Dermis blood vessel endothelial cell (primary cell): ENCODE measurements at places on chromosomes 11 and 22. TPM values are rescaled to one million over a fixed set of nuclear protein-coding genes. Genes with fewer than 3 reads are reported as not detected.

- DNase-seq = no peak
Measured at GRCh38 chr22:19716829-19717105, 2.5 kb downstream of the SEPTIN5 start.

- no peak for DNase-seq
Measured at GRCh38 chr11:110897035-110897434, 184.8 kb upstream of the ARHGAP20 start.

DNA sequence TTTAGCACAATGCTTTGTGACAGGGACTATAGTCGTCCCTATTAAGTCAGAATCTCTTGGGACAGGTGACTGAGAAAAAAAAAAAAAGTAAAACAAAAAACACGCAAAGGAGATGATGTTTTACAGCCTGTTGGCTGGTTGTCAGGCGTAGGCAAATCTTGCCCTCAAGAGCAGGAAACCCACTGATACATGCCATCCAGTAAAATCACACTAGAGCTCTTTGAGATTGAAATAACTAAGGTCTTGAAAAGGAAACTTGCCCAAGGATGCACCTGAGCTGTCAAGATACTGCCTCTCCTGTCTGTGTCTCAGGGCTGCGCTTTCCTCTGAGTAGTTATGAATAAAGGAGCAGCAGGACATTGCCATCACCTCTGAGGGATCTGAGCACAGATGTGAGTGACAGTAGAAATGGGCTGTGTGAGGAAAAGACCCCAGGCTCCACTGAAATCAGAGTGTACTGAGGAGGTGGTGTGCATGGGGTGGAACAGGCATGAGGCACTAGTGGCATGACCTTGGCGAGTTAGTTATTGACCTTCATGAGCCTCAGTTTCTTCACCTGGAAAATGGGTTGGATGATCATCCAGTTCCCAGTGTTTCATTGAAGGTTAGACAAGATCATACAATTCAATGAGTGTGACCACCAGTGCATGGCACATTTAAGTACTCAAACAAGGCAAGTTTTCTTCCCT is 23.3 kb downstream of the MICAL2 start:
- DNase-seq = no peak

DNA sequence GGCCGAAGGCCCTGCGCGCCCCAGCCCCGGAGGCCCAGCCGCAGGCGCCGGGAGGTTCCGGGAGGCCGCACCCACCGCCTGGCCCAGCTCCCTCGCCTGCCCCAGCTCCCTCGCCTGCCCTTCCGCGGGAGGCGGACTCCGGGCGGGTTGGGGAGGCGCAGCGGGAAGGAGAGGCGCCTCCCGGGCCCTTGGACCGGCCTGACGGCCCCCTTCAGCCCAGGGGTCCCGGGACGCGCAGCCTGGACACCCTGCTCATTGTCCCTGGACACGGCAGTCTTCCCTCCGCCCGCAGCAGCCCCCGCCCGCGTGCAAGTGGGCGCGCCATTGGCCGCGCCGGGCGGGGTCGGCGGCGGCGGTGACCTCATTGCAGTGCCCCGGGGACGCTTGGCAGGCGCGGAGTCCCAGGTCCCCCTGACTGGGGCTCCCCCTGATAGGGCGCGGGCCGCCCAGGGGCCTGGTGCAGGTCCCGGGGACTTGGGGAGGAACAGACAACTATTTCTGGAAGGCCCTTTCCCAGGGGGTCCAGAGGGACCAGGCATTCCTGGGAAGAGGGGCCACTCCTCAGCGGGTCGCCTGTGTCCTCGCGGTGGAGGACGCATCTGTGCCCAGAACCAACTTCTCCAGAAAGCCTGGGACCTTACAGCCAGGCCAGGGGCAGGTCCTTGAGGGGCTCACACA is 501 bp downstream of the CD151 start:
- peak; percentile 61 for DNase-seq

DNA sequence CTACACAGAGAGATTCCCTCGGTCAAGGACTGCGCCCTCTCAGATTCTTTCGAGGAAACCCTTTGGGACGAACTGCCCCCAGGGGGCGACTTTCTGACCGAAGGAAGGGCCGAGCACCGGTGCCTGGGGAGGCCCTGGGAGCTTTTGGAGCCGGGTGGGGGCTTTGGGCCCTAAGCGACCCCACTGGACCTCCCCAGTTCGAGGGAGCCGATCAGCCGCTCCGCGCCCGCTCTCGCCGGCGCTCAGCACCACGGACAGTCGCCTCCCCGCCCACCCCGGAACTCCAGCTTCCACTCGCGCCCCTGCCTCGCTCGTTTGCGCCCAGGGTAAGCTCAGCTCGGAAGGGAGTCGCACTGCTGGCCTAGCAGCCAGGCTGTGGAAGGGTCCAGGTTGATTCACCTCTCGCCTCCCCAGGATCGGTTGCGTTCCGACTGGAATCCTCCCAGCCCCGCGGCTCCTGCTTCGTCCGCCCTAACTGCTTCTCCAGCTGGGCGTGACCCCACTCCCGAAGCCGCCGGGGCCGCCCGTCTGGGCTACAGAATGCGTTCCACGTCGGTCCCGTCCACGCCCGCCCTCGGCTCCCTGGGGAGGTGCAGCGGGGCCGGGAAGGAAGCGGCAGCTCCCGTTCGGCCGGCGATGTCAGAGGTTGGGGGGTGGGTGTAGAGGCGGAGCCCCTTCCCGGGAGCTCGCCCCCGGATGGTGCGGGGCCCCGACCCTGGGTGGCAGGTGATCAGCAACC is 428 bp downstream of the SCN3B start:
- peak; percentile 46 for DNase-seq

DNA sequence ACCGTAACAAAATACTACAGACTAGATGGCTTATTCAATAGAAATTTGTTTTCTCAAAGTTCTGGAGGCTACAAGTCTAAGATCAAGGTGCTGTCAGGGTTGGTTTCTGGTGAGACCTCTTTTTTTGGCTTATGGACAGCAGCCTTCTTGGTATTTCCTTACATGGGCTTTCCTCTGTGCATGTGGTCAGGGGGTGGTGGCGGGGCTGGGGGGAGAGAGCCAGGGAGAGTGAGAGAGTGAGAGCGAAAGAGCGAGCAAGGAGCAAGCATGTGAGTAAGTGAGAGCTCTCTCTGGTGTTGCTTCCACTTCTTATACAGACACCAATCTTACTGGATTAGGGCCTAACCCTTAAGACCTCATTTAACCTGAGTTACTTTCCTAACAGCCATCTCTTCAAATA is 181.5 kb downstream of the TMEM135 start:
- DNase-seq = no peak

GRCh38 chr11:118379497-118379896 is 20.1 kb downstream of the UBE4A start:
- no peak for DNase-seq

GRCh38 chr11:19879307-19880087 is 166.9 kb downstream of the NAV2 start:
- DNase-seq = peak; percentile 67

GRCh38 chr11:46944356-46945075 is 8.0 kb downstream of the CSTPP1 start:
- no peak for DNase-seq

GRCh38 chr11:68051191-68052136 is 12.6 kb downstream of the TCIRG1 start:
- peak; percentile 15 for DNase-seq

DNA sequence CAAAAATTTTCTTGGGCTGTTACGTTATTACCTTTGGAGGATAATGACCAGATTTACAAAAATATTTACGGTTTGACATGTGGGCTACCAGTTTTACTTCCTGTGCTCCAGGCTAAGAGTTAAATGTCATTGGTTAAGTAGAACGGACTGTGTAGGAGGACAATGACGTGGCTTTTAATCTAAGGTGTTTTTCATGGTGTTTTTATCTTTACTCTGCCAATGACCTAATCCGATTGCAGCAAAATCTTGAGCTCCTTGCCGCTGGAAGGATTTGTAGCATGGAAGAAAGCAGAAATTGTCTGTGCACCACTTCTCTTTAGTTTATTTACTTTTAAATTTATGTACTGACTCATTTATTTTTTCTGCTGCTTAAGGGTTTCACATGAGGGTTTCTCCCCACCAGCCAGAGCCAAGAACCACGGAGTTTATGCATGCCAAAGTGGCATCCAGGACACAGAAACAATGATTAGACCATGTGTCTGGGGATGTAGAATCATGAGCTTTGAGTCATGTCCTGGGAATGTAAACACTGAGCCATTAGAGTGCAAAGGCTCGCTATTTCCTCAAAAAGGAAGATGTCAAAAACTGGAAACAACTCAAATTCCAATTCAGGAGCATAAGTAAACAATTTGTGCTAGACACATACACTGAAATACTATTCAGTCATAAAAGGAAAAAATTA is 1.9 kb upstream of the CARD16 start:
- peak; percentile 98 for DNase-seq

GRCh38 chr11:119081682-119082260 is 2.9 kb upstream of the HMBS start:
- no peak for DNase-seq

DNA sequence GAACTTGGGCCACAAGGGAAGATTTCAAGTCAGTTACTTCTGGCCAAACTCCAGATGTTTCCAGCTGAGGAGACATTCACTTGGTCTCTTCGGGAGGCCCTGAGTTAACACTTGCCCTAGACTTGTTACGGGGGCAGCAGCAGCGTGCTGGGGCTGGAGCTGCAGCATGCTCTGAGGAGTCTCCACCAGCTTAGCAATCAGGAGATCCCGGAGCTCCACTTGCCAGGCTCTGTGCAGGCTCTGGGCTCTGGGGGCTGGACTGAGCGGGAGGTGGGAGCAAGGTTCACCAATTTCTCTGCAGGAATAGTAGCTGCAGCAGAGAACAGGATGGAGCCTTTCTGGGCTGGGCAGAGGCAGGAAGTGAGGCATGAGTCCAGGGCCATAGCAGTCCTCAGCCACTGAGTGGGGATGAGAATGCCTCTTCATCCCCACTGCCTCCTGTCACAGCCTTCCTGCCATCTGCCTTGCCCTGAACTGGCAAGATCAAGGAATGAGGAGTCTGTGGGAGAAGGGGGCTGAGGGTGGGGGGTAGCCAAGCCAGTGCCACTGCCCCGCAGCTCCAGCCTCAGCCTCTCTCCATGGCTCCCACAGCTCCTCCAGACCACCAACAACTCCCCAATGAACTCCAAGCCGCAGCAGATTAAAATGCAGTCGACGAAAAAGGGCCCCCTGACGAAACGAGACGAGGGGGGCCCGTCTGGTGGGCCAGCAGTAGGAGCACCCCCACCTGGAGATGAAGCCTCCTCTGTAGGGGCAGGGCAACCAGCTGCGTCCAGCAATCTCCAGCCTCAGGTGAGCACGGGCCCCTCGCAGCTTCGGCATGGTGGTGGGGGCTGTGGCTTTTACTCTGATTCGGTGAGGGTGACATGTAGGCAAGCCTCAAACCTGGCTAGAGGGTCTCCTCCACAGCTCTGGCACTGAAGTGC is 23.4 kb downstream of the GTPBP1 start:
- DNase-seq = peak; percentile 27

GRCh38 chr22:45420539-45420938 is 7.0 kb downstream of the RIBC2 start:
- DNase-seq = no peak

- DNase-seq = no peak
Measured at GRCh38 chr11:117333917-117334316, 6.3 kb downstream of the CEP164 start.

- no peak for DNase-seq
Measured at GRCh38 chr22:26436903-26437515, 7.9 kb downstream of the ASPHD2 start.

DNA sequence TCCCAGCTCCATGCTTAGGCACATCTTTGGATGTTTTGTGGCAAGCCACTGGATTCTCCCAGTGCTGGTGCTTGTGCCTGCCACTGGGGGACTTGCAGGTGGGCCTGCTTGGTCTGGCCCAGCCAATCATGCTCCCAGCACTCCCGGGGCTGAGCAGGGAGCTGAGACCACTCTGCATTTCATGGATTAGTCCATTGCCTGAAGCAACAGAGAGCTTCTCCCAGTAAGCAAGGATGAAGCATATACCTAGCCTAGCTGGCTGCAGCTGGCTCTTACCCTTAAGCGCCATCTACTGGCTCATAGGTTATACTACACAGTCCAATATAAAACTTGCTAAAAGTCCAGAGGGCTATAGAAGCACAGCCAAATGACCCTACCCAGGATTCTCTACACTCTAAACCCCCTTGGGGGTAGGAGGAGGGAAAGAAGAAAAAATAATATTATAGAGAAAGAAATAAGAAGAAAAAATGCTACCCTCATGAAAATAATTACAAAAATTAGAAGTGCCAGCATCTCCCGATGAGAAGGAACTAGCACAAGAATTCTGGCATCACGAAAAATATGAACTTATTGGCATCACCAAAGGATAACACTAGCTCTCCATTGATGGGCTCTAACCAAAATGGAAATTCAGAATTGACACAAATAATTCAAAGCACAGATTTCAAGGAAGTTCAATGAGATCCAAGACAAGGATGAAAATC is 275.3 kb downstream of the C11orf87 start:
- peak; percentile 72 for DNase-seq

GRCh38 chr11:126082251-126083109 is 19.8 kb upstream of the CDON start:
- DNase-seq = no peak

DNA sequence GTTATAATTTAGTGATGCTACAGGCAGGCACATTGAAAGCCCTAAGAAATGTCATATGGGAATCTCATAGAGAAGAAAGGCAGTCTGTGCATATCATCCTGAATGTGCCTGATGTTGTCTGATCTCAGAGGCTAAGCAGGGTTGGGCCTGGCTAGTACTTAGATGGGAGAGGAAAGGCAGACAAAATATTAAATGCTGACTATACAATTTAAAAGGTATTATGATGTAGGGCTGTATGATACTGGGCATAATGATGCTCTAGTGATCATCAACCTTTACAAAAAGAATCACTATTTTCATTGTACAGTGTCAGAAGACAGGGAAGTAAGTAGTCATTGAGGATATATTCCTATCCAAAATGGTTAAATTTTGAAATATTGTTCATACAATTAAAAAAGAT is 119.8 kb downstream of the UVRAG start:
- DNase-seq = no peak

GRCh38 chr11:102630598-102631448 is 5.7 kb upstream of the MMP20 start:
- no peak for DNase-seq

- DNase-seq = peak; percentile 20
Measured at GRCh38 chr22:35630387-35630793, 13.3 kb upstream of the MB start.

The UBQLNL gene
- 0.05 TPM in 1 of 2 replicates, not detected in the other for total RNA-seq

The KRTAP5-11 gene
- total RNA-seq = not detected in 2 replicates

The SLC22A9 gene
- total RNA-seq = not detected in 2 replicates

The C22orf31 gene
- total RNA-seq = not detected in 2 replicates

The STX3 gene
- total RNA-seq = 77.5 and 143 TPM in 2 replicates

The C22orf42 gene
- not detected in 2 replicates for total RNA-seq

The ZNF280B gene
- total RNA-seq = 0.68 and 0.93 TPM in 2 replicates

The OR2D2 gene
- total RNA-seq = 0.17 TPM in 1 of 2 replicates, not detected in the other

The TSPAN4 gene
- 167 and 179 TPM in 2 replicates for total RNA-seq

The OR52I2 gene
- total RNA-seq = not detected in 2 replicates

The BTBD18 gene
- not detected in 2 replicates for total RNA-seq
